ENCODE measurements at places on chromosomes 7 and 10. TPM values are rescaled to one million over a fixed set of nuclear protein-coding genes. Genes with fewer than 3 reads are reported as not detected.

GRCh38 chr10:95208702-95209391 lies 14.8 kb downstream of the ACSM6 start:
- no peak for DNase-seq

DNA sequence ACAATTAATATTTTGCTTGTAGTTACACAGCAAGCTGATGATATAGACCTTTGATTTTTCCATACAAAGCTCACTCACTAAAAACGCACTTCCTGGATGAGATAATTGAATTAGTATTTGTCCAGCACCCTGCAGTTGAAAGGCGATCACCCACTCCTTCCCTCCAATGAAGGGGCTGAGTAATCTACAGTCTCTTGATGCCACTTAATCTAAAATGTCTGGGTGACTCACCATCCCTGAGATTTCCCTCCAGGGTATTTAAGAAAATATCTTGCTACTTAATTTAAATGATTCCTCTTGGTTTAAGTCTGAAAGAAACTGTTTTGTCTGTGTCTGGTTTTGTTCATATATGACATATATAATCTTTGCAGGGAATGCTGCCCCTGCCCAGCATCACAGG lies 515.3 kb downstream of the GRID1 start:
- no peak for DNase-seq

The CALML5 gene
- not detected for total RNA-seq

The PPIA gene
- total RNA-seq: 337 TPM

The GTF2IRD1 gene
- total RNA-seq: 11.3 TPM
